AG20443 (cell line): ENCODE measurements at places on chromosomes 5 and 9.
A peak's percentile ranks its signal among the peaks of the same experiment; 100 is the strongest.

DNA sequence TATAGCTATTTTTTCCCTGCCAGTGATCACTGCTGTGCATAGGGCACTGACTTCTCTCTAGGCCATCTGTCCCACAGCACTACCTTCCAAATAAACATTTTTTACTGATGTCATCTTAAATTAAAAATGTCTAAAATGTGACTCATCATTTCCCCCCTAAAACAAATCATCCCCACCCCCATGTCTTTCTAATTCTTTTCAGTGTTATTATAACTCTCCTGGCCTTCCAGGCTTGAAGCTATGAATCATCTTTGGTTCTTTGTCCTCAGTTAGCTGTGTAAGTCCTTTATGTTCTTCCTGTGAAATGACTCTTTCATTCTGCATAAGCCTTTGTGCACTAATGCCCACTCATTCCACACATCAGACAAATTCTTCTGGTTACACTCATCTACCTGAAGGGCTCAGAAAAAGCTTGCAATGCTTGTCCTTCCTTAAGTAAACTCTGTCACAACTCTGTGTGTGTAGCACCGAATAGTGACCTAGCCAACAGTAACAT is 78.1 kb downstream of the CFAP95 start:
- peak; percentile 66 for DNase-seq

DNA sequence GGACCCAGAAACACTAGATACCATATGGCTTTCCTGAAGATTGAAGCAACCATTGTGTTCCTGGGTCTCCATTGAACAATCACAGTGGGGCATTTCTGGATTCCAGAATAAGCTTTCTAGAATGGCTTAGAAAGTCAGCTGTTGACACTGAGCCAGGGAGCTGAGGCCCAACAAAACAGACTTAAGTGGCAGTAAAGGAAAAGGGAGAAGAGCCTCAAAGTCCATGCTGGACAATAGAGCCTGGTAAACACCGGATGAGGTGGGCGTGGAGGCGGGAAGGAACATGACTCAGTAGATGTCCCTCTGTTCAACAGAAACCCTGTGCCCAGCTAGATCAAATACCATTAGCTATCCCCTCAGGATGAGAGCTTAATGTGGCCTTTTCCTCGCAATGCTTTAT is 14.8 kb downstream of the SPARC start:
- no peak for DNase-seq

GRCh38 chr5:146883511-146883910 is 5.0 kb upstream of the PPP2R2B start:
- DNase-seq: no peak

GRCh38 chr9:69548681-69549080 is 123.5 kb downstream of the APBA1 start:
- DNase-seq: no peak

GRCh38 chr9:125323615-125324014 is 62.0 kb downstream of the GAPVD1 start:
- no peak for DNase-seq

GRCh38 chr5:94470802-94471201 is 147.6 kb downstream of the KIAA0825 start:
- DNase-seq: no peak

GRCh38 chr5:128074171-128074570 is 9.4 kb upstream of the SLC12A2 start:
- DNase-seq: no peak

- DNase-seq: no peak
Observed at GRCh38 chr9:125475385-125475784, 213.8 kb downstream of the GAPVD1 start.

- peak; percentile 56 for DNase-seq
Observed at GRCh38 chr5:10632110-10632761, 68.4 kb downstream of the ANKRD33B start.

DNA sequence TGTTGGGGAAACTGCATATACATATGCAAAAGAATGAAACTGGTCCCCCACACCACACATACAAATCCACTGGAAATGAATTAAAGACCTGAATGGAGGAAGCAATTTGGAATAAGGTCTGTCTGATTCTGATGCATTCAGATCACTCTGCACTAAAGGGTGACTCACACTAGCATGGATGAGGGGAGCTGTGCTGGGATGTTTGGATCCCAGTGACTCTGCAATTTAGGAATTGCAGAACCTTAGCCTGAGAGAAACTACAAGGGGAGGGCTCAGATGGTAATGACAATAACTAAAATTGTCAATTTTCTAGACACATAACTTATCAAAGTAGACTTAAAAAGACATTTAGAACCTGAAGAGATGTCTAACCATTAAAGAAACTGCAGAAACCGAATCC is 312.0 kb downstream of the CDK5RAP2 start:
- DNase-seq: no peak

DNA sequence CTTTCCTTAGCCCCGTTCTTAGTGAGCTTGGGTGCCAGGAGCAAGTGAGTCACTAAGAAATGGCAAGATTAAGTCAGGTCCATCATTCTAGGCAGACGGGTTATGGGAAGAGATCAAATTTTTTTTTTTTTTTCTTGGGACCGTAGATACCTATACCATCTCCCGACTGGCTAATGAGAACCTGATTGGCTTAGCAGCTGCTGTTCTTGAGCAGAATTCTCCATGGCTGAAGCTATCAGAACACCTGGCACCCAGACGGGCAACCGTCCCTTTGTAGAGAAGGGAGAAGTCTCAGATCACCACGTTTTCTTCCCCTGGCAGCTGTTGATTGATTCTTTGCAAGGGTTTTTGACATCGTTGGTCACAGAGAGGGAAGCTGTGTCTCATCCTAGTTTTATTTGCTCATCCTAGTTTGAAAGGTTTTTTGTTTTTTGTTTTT is 78.6 kb downstream of the AOPEP start:
- no peak for DNase-seq

DNA sequence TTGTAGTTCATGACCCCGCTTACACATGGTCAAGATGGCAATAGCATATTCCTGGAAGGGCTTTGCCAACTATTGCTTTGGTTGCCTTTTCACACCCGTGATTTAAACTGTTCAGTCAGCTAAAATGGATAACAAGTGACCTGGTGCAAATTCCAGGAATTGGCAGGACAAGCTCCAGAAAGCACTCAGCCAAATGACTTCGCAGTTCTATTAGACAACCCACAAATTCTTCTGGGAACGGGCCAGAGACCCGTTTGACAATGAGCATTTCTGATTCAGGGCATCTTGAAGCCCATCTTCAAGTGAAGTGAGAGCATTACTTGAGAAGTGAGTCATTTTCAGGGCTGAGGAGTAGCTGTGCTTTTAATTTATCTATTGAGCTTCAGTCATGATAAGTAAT is 165.0 kb downstream of the DROSHA start:
- peak; percentile 37 for DNase-seq

- DNase-seq: no peak
Observed at GRCh38 chr5:32833127-32833526, 122.0 kb downstream of the NPR3 start.

GRCh38 chr5:143147902-143148301 is 255.6 kb downstream of the NR3C1 start:
- DNase-seq: peak; percentile 42

GRCh38 chr9:129505270-129505902 is 115.5 kb downstream of the C9orf50 start:
- DNase-seq: no peak

DNA sequence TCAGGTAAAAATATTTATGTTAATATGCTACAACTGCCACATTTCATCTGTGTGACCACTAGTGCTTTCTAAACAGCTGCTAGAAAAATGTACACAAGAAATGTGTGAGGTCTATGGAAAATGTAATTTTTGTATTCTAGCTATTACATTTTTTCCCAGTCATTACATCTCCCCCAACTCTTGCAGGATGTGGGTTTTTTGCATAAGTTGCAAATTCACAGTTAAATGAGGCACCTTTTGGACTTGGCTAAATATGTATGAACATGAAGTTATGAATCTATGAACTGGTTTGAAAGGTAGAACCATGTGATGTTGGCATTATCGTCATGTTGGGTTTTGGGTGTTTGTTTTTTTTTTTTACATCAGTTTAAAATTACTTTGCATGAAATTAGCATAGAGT is 590.4 kb upstream of the WWC1 start:
- DNase-seq: no peak

DNA sequence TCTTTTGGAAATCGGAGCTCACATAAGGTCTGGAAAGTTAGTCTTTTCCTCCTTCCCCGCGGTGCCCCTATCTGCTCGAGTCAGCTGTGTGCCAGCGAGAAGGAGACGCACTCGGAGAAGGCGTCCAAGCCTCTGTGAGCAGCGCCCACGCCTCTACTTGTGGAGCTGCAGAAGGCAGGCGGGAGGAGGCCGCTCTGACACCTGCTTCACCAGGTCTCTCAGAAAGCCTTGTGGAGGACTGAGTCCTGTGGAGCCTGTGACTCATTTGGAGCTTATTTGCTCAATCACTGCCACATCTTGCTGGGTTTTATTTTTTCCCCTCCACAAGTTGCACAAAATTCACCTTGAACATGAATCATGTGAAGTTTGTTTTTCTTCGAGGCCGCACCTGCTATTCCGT is 117.5 kb downstream of the IRX2 start:
- no peak for DNase-seq

DNA sequence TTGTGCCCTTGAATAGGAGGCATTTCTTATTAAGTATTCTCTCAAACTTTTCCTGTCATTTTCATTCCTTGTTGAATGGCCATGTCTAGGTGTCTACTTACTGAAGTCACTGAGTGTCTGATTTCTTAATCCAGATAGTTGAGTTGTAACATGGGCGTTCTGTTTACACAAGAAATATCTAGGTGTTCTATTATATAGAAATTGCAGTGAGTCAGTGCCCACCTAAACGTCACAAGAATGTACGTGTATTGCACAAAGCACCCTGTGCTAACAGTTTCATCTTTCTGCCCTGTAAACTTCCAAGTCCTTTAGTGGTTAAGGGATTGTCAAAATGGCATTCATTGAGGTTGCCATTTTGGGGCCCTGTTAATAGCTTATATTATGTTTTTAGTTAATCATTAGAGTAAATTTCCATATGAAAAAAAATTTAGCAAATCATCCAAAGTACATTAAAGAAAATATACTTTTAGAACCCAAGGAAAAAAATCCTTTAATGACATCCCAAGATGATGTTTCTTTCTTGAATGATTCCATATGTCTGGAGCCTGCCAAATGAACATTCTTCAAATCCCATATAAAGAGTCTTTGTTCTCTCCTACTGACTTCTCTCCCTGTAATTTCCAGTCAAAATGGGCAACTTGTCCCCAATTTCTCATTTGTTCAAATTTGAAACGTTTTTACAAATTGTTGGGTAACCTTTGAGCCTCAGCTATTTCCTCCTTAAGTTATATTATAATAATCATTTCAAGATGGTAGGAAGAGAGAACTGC is 114.2 kb downstream of the GOLPH3 start:
- no peak for DNase-seq

GRCh38 chr9:127977884-127978647 is 2.7 kb downstream of the EEIG1 start:
- DNase-seq: peak; percentile 81

- DNase-seq: no peak
Observed at GRCh38 chr5:143108498-143109128, 294.9 kb downstream of the NR3C1 start.

DNA sequence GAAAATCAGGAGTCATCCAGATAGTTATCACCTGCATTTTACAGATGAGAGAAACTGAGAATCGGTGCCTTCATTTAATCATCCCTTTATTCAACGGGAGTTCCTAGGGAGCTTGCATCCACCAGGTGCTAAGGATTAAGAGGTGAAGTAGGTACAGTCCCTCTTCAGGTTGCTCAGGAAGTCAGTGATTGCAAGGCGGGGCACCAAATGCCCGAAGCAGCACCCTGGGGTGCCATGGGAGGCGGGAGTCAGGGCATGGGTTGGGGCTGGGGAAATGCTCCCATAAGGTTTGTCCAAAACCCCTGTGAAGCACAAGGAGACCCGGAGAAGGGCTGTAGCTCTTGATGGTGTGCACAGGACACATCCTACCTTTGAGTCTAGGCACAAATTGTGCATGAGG is 98.8 kb upstream of the KLF4 start:
- no peak for DNase-seq

DNA sequence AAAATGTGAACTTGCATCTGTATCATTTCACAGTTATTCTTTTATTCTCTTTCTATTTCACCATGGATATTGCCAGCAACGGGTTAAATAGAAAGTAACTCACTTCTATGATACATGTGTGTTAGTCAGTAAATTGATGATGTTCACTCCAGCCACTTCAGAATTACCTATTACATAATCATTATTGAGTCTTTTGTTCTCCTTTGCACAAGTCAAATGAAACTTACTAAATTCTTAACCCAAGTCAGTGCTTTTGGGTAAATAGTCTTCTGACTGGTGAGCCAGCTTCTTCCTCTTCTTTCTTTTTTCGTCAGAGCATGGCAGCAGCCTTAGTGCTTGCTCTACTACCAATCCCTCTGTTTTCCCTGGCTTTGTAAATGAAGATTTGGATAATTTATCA is 344.3 kb downstream of the RAB3C start:
- DNase-seq: no peak

GRCh38 chr5:95973793-95974325 is 12.2 kb upstream of the ELL2 start:
- DNase-seq: no peak

DNA sequence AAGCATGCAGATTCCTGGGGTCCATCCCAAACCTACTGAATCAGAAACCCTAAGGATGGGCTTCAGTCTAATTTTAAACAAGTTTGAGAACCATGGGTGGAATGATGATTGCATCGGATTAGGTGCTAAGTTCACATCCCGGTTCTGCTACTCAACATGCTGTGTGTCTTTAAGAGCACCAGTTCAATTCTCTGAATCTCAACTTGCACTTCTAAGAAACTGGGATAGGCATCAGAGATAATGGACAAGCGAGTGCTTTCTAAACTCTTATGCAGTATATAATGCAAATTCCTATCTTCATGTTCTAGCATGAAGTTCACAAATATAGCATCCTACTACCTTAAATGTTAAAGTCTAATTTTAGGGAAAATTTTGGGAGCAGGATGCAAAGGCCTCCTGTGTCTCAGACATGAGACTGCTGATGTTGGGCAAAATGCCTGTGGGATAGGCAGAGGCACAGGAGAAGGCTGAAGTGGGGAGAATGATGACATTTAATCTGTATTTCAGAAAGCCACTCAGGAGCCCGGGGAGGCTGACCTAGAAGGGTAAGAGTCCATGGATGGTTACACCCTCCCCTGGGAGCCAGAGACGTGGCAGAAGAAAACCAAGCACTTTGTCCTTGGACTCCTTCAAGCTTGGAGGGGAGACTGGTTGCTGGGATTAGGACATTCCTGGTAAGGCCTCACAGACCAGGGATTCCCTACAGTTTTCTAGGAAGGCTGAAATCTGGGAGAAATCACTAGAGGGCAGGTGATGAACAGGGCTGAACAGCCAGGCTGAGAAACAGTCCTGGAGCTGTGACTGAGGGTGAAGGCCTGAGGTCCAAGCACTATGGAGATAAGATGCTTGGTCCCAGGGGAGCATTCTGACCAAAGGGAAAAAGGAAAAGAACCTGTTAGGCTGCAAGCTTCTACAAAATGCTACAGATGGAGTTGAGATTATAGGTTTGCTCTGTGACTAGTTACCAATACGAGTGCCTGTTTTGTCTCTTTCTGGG is 311.9 kb upstream of the PANK3 start:
- no peak for DNase-seq

- DNase-seq: peak; percentile 59
Observed at GRCh38 chr5:150153957-150154617, 1.6 kb downstream of the PDGFRB start.

- no peak for DNase-seq
Observed at GRCh38 chr9:80866576-80867227, 822.6 kb downstream of the TLE1 start.
